ENCODE measurements at places on chromosomes 16 and 17.

DNA sequence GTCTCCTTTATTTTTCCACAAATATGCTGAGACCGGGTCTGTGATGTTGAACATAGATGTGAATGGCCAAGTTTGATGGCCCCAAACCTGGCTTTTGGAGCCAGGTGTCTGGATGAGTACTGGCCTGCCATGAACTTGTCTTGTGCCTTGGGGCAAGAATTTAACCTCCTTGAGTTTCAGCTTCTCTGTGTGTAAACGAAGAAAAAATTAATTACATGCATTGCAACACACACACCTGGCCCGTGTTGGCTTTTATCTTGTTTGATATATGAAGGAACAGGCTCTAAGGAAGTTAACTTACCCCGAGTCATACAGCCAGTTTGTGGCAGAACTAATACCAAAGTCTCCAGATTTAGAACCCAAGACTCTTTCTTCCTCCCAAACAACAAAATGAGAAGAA is 13.1 kb downstream of the FBXO39 start:
- DNase-seq: no peak

DNA sequence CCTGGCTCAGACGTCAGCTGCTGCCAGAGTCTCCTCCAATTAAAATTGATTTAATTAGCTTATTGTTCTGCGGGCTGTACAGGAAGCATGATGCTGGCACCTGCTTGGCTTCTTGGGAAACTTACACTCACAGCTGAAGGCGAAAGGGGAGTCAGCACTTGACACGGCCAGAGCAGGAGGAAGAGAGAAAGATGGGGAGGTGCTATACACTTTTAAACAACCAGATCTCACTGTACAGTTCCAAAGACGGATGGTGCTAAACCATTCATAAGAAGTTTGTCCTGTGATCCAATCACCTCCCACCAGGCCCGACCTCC is 1.4 kb upstream of the PRDM7 start:
- DNase-seq: no peak

GRCh38 chr16:9821331-9821730 is 360.9 kb downstream of the GRIN2A start:
- DNase-seq: no peak

GRCh38 chr16:17225541-17225940 is 245.2 kb downstream of the XYLT1 start:
- DNase-seq: no peak

GRCh38 chr16:68257906-68258800 is 6.2 kb upstream of the SLC7A6 start:
- DNase-seq: no peak

GRCh38 chr17:5975661-5976060 is 94.5 kb upstream of the WSCD1 start:
- DNase-seq: no peak

Data from endothelial cell (in vitro differentiated cells).